ENCODE measurements at places on chromosomes 5 and 9. TPM values are rescaled to one million over a fixed set of nuclear protein-coding genes. Genes with fewer than 3 reads are reported as not detected.

WDR38 gene
- not detected for total RNA-seq

DNA sequence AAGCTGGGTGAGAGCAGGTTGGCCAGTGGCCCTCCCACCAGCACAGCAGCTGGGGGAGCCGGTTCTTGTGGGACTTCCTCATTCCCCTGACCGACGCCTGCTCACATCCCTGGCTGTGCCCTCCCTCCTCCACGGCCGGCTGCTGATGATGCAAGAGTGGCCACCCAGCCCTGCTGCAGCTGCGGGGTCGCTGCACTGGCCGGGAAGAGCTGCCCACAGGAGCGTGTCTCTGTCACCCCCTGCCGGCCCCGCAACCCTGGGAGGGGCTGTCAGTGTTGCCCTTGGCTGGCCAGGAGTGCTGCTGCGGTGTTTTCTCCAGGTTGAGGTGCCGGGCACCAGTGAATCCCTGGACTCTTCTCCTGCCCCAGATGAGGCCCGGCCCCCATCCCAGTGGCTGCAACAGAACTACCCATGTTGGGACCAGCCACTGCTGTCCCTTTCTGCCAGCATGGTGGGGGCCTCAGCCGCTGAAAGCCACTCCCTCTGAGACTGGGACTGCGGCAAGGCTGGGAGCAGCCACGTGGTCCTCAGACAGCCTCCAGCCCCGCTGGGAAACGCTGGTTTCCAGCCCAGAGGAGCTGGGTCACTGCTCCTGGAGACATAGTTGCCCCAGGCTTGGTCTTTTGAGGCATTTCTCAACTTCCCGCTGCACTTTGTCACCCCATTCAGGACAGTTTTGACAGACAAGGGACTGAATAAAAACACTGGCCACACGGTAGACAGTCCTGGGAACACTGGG is 739 bp downstream of the CARD9 start:
- no peaks in the 10 kb centered on the region for H3K36me3 ChIP-seq
- no peaks in the 10 kb centered on the region for H3K27me3 ChIP-seq
- H3K4me3 ChIP-seq, result peak overlapping the region; percentile 43
- DNase-seq, result peak; percentile 89
- H3K4me1 ChIP-seq, result peaks cover 8% of the 10 kb centered on the region

DNA sequence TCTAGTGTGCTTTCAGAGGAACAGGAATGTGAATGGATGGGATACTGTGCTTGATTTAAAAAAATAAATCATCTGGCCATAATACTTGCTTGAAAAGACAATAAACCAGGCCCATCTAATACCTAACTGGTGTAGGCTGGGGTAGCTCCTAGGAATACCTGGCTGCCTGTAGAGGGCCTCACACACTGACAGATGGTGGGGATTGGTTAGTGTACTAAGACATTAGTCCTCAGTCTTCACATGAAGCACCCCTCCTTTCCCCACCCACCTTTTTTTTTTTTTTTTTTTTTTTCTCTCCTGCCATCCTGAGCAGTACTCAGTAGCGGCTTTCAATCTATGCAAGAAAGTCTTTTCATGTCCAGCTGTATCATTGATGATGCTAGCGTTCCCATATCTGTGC is 130.5 kb downstream of the ADGRV1 start:
- no peaks in the 10 kb centered on the region for H3K4me1 ChIP-seq
- no peak for DNase-seq
- no peaks in the 10 kb centered on the region for H3K27me3 ChIP-seq

ARSK gene
- total RNA-seq, result 5.7 TPM

MYO10 gene
- total RNA-seq, result 67.0 TPM

GABBR2 gene
- total RNA-seq, result 0.84 TPM

- no peaks in the 10 kb centered on the region for H3K4me1 ChIP-seq
- no peak overlapping the region for H3K27ac ChIP-seq
- no peak for DNase-seq
- no peaks in the 10 kb centered on the region for H3K36me3 ChIP-seq
- no peak overlapping the region for H3K4me3 ChIP-seq
- H3K27me3 ChIP-seq, result peaks cover 29% of the 10 kb centered on the region
These were observed 4.2 kb downstream of the KCNIP1 start for GRCh38 chr5:170508036-170508435.

DNA sequence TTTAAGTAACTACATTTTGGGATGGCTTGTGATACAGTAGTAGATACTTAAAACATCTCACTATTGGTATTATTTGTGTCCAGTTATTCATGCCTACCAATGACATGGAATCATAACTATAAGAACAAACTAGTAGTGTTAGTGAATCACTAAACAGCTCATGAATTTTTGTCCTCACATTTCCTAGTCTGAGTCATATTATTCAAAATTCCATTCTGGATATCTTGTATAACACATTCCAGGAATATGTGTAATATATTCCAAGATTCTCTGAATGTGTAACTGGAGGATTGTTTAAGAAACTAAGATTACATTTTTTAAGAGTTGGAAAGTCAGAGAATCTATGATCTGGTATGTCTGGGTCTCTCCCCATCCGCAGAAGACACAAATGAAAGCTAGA is 565.3 kb upstream of the ZNF608 start:
- no peak overlapping the region for H3K27ac ChIP-seq
- no peaks in the 10 kb centered on the region for H3K4me1 ChIP-seq
- no peaks in the 10 kb centered on the region for H3K27me3 ChIP-seq
- no peak for DNase-seq

PCDHGA5 gene
- 3.5 TPM for total RNA-seq

DNA sequence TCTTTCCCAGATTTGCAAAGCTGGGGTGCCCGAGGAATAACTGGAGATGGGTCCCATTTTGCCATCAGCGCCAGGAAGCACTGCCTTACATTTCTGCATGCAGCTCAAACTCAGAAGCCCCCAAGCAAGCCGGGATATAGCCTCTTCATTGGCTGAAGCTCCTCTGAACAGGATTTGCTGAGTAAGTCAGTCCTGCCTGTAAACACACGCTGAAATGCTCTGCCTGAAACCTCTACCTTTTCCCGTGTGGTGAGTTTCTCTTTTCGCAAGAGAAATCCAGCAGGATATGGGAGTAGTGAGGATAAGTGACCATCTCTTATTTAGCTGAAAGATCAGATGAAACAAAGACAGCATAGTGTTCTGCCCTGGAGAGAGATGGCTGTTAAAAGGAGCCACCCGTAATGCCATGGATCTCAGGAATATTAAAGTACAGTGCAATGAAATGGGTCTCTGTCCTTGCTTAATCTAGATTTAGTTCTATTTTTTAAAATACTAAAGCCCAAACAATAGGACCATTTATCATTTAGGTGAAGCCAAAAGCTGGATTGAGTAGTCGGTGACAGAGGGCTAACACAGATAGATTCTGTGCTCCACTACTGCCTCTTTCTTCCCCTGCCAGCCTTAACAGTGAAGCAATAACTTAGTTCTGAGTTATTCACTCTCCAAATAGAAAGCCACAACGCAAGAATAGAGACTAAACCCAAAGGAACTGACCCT is 177.5 kb upstream of the PPP2R2B start:
- no peaks in the 10 kb centered on the region for H3K27me3 ChIP-seq
- DNase-seq, result no peak
- H3K4me1 ChIP-seq, result no peaks in the 10 kb centered on the region
- no peak overlapping the region for H3K27ac ChIP-seq
- no peaks in the 10 kb centered on the region for H3K36me3 ChIP-seq
- no peak overlapping the region for H3K4me3 ChIP-seq

GRCh38 chr5:64502196-64502595 is 3.6 kb upstream of the RGS7BP start:
- no peaks in the 10 kb centered on the region for H3K36me3 ChIP-seq
- H3K27ac ChIP-seq, result no peak overlapping the region
- no peak for DNase-seq

DNAJC18 gene
- total RNA-seq, result 11.9 TPM

CTXN3 gene
- not detected for total RNA-seq

IL3 gene
- not detected for total RNA-seq

PDE6A gene
- 0.09 TPM for total RNA-seq

LECT2 gene
- not detected for total RNA-seq

GRCh38 chr9:125942125-125942524 is 195.0 kb downstream of the PBX3 start:
- no peaks in the 10 kb centered on the region for H3K36me3 ChIP-seq
- H3K4me3 ChIP-seq, result no peak overlapping the region
- DNase-seq, result no peak
- no peaks in the 10 kb centered on the region for H3K4me1 ChIP-seq
- H3K27me3 ChIP-seq, result no peaks in the 10 kb centered on the region
